ENCODE measurements at places on chromosomes 13 and 19.

- no peak for DNase-seq
Measured at GRCh38 chr13:43579321-43579720, 207.5 kb downstream of the ENOX1 start.

- DNase-seq: peak; percentile 76
Measured at GRCh38 chr13:75685239-75685697, 49.1 kb downstream of the LMO7 start.

- DNase-seq: no peak
Measured at GRCh38 chr19:46678110-46678732, 17.2 kb upstream of the DACT3 start.

GRCh38 chr19:49423985-49424303, 703 bp upstream of the PTH2 start:
- DNase-seq: no peak

DNA sequence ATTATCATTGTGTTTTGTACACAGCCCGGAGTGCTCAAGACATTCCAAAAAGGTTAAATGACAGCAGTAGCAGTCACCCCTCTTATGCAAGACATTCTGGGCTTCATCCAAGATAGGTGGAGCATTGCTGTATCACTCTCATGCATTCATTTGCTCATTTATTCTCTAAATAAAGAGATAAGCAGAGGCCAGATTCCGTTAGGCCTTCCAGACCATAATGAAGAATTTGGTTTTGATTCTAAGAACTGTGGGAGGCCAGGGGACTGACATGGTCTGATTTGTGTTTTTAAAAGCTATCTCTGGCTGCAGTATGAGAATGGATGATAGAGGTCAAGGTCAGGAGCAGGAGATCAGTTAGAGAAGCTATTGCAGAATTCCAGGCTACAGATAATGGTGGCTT, 145.8 kb downstream of the KCNRG start:
- no peak for DNase-seq

GRCh38 chr19:56567274-56568120, at the start of gene ZNF470:
Gene ZNF470, plus strand, starts transcription at chr19:56567468. Its CDS starts 2,844 bp downstream, at chr19:56570312.
- DNase-seq: peak; percentile 95

Data from breast epithelium (tissue), 4 donors.